ENCODE measurements at places on chromosomes 12 and 14. TPM values are rescaled to one million over a fixed set of nuclear protein-coding genes. Genes with fewer than 3 reads are reported as not detected.
A peak's percentile ranks its signal among the peaks of the same experiment; 100 is the strongest.

Gene LRP1-AS
- not detected for total RNA-seq

Gene OR6C4
- not detected for total RNA-seq

Gene RHEBL1
- 1.5 TPM for total RNA-seq

Gene DIO3
- total RNA-seq = 1.9 TPM

Gene SLC39A5
- total RNA-seq = not detected

Gene VWF
- 468 TPM for total RNA-seq

Gene TMEM132C
- total RNA-seq = 1.6 TPM

Gene GPN3
- total RNA-seq = 18.9 TPM

Gene KLHL33
- total RNA-seq = 0.47 TPM

Gene GPR68
- 3.4 TPM for total RNA-seq

DNA sequence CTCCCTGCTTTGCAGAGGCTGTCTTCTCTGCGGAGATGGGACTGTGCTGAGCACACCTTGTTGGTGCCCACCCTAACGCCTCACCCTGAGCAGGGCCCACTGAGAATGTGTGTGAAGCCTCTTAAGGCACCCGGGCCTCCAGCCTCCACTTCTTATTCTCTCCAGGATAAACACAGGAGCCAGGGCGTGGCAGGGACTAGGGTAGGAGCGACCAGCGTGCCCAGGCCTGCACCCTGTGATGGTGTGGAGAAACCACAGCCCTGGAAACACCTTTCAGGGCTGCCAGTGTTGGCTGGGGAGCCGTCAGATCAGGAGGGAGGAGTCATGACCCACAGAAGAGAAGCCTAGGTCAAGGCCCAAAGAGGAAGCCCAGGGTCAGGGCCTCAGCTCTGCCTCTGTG, 41.3 kb downstream of the VDR start:
- DNase-seq = no peak

GRCh38 chr12:101878243-101878821, 952 bp downstream of the DRAM1 start:
- DNase-seq = no peak

- no peak for DNase-seq
These were observed 51.1 kb downstream of the BRMS1L start for GRCh38 chr14:35877276-35877675.

DNA sequence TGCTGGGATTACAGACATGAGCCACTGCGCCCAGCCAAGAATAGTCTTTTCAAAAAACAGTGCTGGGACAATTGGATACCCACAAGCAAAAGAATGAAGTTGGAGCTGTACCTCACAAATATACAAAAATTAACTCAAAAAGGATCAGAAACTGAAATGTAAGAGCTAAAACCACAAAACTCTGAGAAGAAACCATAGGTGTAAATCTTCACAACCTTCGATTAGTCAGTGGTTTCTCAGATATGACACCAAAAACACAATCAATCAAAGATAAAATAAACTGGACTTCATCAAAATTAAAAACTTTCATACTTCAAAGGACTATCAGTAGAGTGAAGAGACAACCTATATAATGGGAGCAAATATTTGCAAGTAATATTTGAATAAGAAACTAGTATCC, 35.3 kb downstream of the SLC25A47 start:
- DNase-seq = no peak

DNA sequence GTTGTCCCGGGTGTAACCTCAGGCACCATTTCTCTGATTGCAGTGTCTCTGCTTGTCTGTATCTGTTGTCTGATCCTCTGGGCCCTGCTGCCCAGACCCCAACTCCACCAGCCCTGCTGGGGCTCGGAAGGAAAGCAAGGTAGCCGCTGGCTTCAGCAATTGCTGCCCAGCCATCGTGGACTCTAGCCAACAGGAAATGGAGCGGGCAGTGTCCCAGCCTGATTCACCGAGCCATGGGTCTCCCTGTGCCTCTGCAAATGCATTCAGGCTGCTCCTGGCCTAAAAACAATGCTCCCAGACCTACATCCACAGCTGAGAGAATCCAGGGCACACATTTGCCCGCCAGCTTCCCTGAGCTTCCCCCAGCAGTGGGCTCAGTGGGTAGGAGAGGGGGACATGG, 9.2 kb downstream of the TUNAR start:
- no peak for DNase-seq

DNA sequence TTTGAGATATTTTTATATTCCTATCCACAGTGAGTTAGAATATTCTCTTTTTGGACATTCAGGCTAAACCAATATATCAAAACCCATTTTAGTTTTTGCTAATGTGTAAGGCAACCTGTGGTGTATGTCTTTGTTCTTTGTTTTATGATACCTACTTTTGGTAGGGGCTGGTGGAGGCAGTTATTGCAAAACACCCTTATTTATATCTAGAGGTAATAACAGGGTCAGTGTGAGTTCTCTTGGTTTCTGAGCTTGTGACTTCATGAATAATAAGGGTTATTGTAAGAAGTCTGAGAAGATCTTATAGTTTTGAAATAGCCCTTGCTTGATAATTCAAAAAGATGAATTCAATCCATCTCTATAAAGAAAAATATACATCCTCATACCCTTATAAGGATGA, 235.1 kb upstream of the LRIG3 start:
- no peak for DNase-seq

DNA sequence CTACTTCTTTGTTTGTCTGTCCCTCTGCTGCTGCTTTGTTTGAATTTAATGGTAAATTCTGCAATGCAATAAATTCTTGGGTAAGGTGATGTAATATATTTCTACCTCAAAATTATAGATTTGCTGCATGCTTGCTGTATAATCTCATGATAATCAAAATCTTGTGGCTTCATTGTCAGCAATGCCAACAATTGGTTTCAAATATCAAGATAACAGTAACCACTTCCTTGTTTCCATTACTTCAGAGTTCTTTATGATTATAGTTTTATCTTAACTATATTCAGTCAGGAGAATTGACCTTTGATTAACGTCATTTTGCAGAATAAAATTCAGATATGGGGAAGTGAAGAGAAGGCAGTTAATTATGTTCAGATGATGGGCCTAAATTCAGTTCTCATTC, 30.2 kb upstream of the RNU6-8 start:
- DNase-seq = no peak

- no peak for DNase-seq
These were observed 132.6 kb upstream of the MAP1LC3B2 start for GRCh38 chr12:116426391-116427136.

- no peak for DNase-seq
These were observed 32.5 kb downstream of the BRMS1L start for GRCh38 chr14:35858521-35859209.

- no peak for DNase-seq
These were observed 35.8 kb downstream of the CCDC175 start for GRCh38 chr14:59540852-59541251.

DNA sequence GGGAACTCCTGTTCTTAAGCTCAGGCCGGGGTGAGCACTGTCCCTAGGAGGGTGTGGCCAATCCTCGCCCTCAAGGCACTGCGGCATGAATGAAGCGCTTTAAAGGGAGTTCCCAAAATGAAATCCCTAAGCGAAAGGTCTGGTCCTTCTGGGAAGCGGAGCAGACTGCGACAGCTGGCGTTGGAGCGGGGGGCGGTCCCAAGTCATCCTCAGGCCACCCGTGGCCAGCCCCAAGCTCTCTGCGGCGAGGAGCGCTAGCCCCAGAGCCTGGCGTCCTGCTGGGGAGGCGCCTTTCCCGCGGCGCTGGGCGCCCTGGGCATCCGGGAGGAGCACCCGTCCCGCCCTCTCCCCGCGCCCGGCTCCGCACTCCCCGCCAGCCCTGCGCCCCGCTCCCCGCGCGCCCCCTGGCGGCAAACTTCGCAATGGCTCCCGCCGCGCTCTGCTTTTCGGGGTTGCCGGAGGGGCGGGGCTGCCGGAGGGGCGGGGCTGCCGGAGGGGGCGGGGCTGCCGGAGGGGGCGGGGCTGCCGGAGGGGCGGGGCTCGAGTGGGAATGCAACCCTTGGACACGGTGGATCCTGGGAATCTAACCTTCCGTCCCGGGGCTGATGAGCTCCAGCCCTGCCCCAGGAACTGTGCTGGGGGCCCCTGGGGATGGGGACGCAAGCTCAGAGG, 25.4 kb downstream of the ZBTB42 start:
- DNase-seq = peak; percentile 93

GRCh38 chr12:16166563-16167470, 110.7 kb downstream of the SLC15A5 start:
- DNase-seq = no peak

GRCh38 chr14:20799892-20800544, 2.6 kb downstream of the RNASE1 start:
- DNase-seq = peak; percentile 70

DNA sequence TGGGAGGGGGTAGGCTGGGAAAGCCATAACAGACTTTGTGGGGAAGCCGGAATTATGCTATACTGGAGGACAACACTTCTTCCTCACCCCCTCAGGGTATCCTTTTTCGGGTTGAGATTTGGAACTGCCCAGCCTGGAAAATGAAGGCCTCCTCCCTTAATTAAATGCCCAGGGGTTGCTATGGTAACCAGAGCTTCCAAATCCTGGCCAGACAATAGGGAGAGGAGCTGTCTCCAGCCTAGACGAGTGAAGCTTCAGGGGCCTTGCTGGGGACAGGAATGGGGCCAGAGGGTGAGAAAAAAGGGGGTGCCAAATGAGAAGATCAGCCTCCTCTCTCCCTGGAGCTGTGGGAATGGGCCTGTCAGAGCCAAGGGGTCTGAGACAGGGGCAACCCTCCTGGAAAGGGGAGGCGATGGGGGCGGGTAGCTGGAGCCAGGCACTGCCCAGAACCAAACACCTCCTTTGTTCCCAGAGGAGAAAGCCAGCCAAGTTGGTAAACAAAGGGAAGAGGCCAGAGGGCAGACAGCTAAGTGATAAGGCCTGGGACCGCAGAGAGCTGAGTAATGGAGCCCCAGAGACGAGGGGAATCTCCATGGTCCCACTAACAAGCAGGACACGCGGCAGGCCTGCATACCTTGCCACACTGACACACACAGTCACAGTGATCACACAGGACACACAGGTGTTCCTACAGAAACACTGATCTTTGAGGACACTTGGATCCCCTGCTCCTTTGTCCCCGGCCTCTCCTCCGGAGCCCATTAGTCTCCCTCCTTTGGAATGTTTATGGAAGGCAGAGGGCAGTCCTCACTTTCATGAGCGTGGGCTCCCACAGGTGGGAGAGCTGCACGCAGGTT, 17.9 kb upstream of the RND1 start:
- DNase-seq = no peak

DNA sequence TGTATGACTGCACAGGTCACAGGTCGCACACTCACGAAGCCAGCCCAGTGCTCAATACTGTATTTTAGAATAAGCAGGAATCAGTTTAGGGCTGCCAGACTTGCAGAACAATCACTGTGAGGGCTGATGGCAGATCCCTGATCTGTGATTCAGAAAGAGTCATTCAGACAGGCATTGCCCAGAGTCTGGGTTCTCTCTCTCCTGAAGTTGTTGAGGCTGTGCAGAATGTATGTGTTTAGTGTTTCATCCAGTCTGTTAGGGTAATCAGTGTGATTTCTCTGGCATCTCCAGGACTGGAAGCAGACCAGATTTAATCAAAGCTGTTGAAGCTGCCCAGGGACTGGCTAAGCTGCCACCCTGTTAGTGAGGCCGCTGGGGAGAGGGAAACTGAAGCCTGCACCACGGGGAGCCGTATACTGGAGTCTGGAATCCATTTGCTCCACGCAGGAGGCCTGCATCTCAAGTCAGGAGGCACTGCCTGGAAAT, 69.3 kb downstream of the ETV6 start:
- no peak for DNase-seq

DNA sequence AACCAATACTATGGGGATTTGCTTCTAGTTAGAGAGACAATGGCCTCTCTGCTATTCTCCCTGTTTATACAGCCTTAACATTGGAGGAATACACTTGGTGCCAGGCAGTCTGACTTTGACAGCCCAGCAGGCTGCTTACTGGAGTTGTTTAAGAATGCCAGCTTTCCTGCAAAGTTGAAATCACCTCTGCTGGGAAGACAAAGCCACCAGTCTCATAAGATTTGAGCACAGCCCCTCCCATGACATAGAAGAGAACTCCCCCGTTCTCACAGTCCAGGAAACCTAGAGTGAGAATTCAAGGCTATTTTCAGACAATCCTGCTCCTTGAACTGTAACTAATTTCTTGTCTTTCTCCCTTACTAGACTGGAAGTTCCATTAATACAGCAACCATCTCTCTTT, 21.1 kb upstream of the CATSPERB start:
- no peak for DNase-seq

DNA sequence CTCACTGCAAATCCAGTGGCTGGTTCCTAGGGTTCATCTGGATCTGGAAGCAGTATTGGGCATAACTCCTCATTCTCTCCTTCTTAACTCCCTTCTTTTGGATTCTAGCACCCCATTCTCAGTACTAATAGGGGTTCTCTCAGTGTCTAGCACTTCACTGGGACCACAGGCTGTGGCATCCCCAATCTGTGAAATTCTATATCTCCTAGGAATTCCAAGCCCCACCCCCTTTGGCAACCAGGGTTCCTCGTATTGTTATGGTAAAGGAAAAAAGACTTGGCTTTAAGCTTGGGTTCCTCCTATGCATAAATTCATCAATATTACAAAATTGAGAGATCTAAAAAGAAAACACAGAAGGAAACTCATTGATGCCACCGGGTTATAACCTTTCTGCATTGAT, 45.0 kb upstream of the FBXO21 start:
- DNase-seq = no peak
